ENCODE measurements at places on chromosomes 5 and 9. TPM values are rescaled to one million over a fixed set of nuclear protein-coding genes. Genes with fewer than 3 reads are reported as not detected.
A peak's percentile ranks its signal among the peaks of the same experiment; 100 is the strongest.

GRCh38 chr9:34993502-34994259 is 4.1 kb downstream of the DNAJB5 start:
- peak; percentile 60 for DNase-seq

DNA sequence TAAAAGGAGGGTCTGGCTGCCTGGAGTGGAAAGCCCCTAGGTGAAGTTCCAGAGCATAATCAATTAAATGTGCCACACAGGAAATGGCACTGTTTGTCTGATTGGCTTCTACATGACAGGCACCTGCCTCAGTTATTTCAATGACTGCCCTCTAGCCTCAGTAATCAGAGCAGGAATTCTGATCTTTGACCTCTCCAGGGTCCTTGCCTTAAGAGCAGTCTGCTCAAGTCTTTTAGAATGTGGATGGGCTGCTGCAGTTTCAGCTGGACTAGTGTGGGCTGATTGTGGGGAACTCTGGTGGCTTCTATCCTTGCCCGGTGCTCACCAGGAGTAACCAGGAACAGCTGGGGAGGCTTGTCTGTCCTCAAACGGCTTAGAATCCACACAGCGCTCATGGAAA is 98.9 kb downstream of the LIX1 start:
- no peak for DNase-seq

DNA sequence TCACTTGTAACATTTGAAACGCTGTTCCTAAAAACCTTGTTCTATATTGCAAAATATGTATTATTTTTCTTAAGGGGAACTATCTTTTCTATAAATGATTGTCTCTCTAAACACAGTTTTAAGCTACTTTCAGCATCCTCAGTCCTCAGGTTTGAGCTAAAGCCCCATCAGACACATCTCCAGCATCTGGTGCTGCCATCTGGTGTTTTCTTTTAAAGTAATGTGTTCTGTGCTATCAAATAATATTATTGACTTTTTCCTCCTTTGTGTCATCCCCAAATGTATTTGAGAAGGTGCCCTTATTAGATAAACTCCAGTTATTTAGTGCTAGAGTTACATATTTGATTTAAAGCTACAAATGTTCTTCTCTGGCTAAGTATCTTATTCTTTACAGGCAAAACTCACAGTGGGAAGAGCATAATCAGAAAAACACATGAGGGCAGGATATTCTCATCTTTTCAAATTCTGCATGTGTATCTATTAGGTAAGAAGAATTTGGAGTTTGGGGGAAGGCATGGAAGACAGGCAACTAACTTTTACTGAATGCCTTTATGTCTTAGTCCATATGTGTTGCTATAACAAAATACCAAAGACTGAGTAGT is 27.5 kb downstream of the ZNF474 start:
- peak; percentile 70 for DNase-seq

DNA sequence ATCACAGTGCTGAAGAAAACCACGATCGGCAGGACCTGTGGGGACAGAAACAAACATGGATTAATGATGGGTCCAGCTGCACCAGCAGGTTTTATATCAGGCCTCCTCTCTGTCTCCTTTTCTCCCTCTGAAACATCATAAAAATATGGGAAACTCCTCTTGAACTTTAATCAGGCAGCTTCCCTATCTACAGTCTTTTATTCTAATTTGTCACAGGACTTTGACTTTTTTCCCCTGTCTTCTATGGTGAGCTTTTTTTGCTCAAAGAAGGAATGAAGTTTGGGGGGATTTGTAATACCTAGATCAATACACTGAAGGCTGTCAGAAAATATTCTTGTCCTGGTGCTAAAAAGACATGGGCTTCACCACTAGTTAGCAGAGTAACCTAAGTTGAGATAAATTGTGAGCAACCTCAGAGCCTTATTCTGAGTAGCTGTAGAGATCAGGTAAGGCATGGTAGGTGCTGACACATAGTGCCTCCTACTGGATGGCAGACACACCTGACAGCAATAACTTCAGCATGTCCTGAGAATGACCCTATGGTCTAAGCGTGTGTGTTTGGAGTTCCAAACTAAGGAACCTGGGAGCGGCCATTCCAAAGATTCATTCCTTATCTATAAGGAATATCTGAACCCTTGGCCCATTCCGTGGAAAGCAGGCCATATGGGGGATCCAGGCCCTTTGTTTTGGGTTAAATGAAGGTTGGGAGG is 46.2 kb downstream of the SLC28A3 start:
- no peak for DNase-seq

DNA sequence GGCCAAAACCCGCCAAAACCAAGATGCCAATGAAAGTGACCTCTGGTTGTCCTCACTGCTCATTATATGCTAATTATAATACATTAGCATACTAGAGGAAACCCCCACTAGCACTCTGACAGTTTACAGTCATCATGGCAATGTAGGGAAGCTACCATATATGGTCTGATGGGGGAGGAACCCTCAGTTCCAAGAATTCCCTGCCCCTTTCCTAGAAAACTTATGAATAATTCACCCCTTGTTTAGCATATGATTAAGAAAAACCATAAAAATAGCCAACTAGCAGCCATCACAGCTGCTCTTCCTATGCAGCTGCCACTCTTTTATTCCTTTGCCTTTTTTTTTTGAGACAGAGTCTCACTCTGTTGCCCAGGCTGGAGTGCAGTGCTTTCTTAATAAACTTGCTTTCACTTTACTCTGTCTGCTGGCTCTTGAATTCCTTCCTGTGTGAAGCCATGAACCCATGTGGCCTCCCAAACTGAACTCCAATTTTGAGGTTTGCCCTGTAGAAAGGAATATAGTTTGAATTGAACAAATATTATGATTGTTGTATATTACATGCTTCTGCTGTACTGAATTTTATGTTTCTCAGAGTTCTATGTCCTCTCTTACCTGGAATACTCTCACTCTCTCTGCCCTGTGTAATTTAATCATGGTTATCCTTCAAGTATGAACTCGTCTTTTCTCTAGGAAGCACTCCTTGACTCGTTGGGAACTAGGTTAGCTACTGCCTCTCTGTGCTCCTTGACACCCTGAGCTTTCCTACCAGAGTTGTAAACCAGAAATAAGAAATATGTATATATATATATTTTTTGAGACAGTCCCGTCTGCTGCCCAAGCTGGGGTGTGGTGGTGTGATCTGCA is 59.8 kb downstream of the KIAA1958 start:
- no peak for DNase-seq

- DNase-seq: no peak
Measured at GRCh38 chr5:128881502-128882018, 83.7 kb upstream of the SLC27A6 start.

DNA sequence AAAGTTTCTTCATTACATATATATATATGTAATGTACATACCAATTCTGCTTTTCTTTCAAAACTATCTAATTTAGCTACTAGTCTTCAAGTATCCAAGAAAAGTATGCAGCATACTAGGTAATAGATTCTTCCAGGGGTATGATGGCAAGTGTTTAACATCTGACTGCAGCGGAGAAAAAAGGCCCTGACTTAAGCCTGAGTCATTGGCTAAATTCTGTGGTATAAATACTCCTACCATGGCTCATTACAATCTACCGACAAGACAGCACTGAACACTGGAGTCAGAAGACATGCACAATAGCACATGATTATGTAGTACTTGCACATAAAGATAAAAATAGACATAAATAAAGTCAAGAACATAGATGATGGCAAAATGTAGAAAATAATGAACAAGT is 439.9 kb downstream of the BRINP1 start:
- no peak for DNase-seq

DNA sequence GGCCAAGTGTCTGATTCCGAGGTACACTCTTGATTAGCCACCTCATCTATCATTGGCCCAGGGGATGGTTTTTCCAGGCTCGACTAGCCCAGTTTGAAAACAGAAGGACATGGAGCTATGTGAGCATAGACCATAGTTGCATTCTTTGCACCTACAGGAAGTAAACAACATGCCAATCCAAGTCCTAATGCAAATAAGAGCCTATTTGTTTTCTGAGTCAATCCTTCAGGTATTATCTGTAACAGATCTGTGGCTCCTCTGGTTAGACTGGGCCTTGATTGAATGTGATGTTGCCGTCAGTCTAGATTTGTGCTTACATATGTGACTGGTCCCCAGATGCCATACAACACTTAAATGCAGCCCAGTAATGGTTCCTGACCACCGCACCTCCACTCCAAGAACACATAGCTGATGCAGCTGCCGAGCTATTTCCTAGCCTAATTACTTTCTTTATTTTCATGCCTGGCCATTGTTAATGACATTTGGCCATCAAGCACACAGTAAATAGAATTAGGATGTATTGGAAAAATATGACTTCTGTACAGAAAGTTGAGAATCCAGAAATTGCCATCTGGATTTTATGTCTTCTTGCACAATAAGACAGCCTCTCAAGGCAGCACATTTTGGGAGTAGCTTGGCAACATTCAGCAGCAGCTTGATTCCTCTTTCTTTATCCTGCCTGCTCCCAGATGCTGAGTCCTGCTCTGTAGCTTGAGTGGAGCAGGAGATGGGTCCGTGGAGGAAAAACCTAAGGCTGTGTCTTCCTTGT is 29.5 kb upstream of the ARHGAP26 start:
- DNase-seq: no peak

DNA sequence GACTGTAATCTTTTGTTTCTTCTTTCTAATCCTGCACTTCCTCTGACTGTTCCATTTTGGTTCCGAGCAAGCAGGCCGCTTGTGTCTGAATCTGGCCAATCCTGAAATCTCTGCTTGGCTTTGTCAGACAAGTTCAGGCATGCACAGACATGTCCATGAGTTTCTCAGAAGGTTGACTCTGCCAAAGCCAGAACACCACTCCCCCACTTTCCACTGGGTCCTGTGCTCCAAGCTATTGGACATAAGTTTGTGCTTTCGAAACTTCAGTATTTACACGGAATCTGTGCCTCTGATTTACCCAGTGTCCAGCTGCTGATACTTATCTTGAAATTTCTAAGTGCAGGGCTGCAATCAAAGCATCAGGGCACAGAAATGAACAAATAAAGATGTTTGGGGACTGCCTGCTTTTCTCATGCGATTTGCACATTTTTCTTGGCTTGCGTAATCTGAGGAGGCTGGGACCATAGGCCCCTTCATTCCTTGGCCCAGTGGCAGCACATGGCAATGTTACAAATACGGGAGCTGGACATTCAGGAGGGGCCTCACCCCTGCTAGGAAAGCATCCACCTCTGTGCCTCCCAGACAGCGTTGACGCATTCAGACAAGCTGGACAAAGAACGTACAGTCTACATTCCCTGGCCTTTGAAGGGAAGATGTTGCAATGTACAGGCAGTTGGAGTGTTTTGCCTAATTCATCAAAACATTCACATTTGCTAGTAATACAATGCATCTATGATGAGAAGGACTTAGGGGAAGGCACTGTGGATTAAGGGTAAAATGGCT is 209.2 kb upstream of the PAPPA start:
- peak; percentile 10 for DNase-seq

GRCh38 chr9:133906932-133907910 is 84.9 kb downstream of the VAV2 start:
- DNase-seq: no peak

- no peak for DNase-seq
Measured at GRCh38 chr5:9865574-9865973, 235.4 kb upstream of the TAS2R1 start.

DNA sequence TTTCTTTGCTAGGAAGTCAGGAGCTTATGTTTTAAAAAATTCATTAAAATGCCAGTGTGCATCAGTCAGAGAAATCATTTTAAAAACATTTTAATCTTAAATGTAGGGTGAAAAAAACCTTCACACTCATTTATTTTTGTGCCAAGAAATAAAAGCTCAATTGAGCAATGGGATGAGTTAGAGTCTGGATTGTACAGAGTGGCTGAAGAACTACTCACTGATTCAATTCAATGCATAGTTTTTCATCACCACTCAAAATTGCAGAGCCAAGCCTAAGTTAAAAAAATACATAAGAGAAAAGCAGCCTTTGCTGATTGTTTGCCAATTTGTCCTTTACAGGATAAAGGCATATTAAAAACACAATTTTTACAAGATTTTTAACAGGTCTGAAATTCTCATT is 168.2 kb upstream of the DMRTA1 start:
- no peak for DNase-seq

- no peak for DNase-seq
Measured at GRCh38 chr9:37172557-37172956, 52.2 kb downstream of the ZCCHC7 start.

- DNase-seq: no peak
Measured at GRCh38 chr5:80207832-80208231, 48.0 kb downstream of the SERINC5 start.

DNA sequence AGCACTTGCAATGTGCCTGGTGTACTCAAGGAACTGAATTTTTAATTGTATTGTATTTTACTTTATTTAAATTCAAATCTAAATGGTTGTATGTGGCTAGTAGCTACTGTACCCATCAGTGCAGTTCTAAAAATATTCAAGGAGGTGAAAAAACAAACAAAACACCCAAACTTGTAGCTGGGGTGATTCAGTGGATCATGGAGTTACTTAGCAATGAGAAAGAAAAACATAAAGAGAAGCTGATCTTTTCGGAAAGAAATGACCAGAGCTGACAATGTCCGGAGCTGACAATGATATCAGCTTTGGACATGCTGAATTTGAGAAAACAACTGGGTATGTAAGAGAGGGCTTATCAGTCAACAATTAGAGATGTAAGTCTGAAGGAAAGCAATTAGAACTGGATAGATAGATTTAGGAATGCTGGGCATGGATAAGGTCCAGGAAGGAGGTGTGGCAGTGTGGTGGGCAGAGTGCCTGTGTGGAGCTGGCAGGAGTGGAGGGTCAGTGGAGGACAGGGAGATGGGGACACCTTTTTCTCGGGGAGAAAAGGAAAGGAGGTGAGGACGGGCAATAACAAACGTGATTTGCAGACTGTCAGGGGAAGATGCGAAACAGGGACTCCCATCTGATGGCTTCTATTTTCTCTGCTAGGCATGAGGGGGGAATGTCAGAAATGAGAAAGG is 113.2 kb downstream of the DCP2 start:
- no peak for DNase-seq

- no peak for DNase-seq
Measured at GRCh38 chr5:19554524-19554923, 433.5 kb downstream of the CDH18 start.

- no peak for DNase-seq
Measured at GRCh38 chr5:74185599-74185998, 454.9 kb downstream of the ENC1 start.

- DNase-seq: peak; percentile 54
Measured at GRCh38 chr9:112881331-112881730, 9.3 kb downstream of the SLC46A2 start.

The CATSPER3 gene
- 0.06 TPM for total RNA-seq

The ZFP2 gene
- total RNA-seq: 0.11 TPM

The SHC3 gene
- total RNA-seq: 2.3 TPM

The ABLIM3 gene
- 10.6 TPM for total RNA-seq

The PKD2L2 gene
- total RNA-seq: not detected

The CYLC2 gene
- not detected for total RNA-seq

The PCDHGB5 gene
- 0.09 TPM for total RNA-seq

The OR1Q1 gene
- not detected for total RNA-seq

The CCL21 gene
- not detected for total RNA-seq

The SPATA31D4 gene
- not detected for total RNA-seq

Data from Daoy (cell line).